Stimulated activated naive CD8-positive, alpha-beta T cell treated with anti-CD3 and anti-CD28 coated beads, Interleukin-15, Interleukin-2, amounts not matched to agents 100 U/mL and 50 U/mL, for 24 hours (primary cell): ENCODE measurements at places on chromosomes 6 and 20.

DNA sequence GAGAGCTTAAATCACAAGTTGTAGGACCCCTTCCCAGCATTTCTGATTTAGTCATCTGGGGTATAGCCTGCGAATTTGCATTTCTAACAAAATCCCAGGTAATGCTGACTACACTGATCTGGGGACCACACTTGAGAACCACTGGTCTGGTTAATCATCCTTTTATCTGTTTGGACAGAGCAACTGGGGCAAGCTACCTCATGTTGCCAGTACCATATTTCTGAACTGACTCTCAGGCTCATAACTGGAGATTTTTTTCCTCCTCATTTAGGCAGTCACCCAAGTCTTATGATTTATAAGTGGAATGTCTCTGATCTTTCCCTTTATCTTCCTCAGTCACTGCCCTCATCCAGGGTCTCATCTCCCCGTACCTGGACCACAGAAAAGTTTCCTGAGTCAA is 12.0 kb upstream of the GTF3C6 start:
- DNase-seq, result no peak

- DNase-seq, result no peak
Observed at GRCh38 chr6:43933148-43933885, 163.3 kb downstream of the VEGFA start.

GRCh38 chr6:112576423-112576822 is 229.3 kb downstream of the RFPL4B start:
- DNase-seq, result no peak

DNA sequence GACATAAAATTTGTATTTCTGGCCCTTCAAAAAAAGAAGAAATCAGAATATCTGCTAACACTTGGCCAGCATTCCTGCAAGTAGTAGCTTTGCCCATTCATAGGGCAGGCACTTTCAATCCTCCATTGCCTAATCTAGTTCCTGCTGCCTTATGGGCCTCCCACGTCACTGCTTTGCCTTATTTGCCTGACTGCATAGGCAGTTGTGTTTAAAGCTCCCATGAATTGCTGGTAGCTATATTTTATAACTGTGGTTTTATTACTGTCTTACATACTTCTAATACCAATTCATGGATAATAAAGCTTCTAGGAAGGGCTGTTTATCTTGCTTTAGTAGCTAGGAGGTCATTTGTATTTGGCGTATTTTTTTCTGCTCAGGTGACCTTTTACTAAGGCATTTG is 7.7 kb upstream of the SLC35A1 start:
- DNase-seq, result no peak

- DNase-seq, result no peak
Observed at GRCh38 chr6:120304223-120304622, 954.7 kb upstream of the MAN1A1 start.

GRCh38 chr6:135909737-135910387 is 58.4 kb downstream of the PDE7B start:
- peak; percentile 56 for DNase-seq

- no peak for DNase-seq
Observed at GRCh38 chr6:150063640-150064039, 5.3 kb downstream of the ULBP3 start.

GRCh38 chr6:46893648-46894047 is 28.1 kb downstream of the ADGRF5 start:
- DNase-seq, result no peak

DNA sequence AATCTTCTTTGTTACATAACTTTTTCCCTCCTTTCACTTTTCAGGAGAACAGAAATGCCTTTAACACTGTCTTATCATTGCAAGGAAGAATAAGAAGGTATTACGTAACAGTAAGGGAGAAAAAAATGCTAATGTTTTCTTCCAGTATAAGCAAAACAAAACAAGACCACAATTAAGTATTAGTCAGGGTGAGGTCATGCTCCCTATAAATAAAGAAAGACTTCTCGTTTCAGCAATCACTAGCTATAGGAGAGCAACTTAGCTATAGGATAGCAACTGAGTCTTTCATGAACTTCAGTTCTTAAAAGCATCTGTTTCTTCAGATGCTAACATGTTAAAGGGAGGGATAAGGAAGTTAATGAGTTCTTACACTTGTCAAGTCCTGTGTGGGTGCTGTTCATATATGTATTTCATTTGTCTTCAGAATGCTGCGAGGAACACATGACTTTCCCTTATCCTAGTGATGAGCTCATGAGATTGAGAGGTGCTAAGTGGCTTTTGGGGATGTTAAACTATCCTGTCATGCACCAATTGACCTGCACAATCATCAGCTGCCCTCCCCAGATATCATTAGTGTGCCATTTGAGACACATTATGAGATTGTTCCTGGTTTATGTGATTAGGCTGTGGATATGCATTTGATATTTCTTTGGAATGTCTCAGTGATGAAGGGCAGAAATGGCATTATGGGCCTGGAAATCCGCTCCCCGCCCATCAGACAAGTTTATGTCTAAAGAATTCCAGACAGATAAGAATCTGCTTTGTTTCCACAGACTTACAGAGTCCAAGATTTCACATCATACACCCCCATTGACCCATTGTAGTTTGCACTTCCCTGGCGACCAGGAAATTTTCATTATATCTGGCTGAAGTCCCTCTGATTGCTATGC is 37.5 kb downstream of the LAMA4 start:
- DNase-seq, result no peak

DNA sequence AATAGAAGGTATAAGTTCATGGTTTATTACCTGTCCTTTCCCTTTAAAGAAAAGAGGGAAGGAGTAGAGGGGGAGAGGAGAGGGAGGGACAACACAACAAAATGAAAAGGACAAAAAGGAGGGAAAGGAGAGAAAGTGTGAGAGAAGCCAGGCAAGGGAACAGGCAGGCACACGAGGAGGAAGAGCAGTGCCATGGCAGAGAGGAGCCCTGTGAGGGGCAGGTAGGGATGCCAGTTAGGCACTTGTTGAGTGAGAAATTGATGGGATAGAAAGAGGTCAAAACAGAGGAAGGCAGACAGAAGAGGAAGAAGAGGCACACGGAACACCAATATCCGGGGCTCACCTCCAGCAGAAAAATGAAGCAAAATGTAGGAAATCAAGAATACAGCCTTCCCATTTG is 42.5 kb downstream of the TNFAIP3 start:
- no peak for DNase-seq

DNA sequence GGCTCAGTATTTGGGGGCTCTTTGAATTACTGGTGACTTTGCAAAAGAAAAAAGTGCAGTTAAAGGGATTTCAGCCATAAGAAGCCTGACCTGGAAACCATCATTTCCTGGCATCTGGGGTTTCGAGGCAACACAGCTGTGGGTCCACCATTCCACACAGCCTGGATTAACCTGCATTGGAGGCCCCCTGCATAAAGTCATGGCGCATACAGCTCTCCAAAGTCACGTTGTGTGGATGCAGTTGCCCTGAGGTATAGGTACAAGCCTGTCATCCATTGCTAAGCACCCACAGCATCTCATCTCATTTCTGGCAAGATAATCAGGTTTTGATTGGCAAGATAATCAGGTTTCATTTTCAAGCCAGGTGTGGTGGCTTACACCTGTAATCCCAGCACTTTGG is 54.5 kb upstream of the TAGAP start:
- no peak for DNase-seq

- DNase-seq, result peak; percentile 81
Observed at GRCh38 chr6:44074439-44074812, 52.8 kb downstream of the MRPL14 start.

DNA sequence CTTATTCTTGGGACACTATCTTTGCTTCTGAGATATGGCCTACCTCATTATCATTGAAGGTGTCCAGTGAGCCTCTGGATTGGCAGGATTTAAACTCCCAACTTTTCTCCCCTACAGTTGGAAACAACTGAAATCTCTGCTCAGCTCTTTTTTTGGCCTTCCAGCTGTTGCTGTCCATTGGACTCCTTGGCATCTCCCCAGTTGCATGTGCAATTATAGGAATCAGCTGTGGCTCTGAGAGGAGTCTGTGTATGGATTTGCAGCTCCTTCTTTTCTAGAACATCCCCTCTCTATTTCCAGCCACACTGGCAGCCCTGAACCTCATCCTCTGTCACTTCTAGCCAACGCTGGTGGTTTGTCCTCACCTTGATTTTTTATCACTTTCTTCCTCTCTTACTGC is 21.2 kb downstream of the RAB22A start:
- DNase-seq, result no peak

DNA sequence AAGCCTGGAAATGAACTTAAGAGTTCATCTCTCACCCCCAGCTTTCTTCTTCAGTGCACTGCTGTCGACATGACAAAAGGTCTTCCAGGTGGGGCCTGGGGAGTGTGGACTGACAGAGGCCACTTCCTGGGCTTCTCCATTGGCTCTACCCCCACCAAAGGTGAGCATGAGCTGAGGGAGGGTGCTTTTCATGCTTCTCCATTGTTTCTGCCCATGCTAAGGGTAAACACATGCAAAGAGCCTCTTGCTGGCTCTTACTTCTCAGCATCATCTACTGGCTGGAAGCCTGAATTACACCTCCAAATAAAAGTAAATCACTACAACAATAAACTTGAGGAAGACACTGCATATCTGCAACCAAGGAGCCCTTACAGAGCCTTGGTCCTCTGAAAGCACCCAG is 227.2 kb downstream of the EPM2A start:
- DNase-seq, result no peak

DNA sequence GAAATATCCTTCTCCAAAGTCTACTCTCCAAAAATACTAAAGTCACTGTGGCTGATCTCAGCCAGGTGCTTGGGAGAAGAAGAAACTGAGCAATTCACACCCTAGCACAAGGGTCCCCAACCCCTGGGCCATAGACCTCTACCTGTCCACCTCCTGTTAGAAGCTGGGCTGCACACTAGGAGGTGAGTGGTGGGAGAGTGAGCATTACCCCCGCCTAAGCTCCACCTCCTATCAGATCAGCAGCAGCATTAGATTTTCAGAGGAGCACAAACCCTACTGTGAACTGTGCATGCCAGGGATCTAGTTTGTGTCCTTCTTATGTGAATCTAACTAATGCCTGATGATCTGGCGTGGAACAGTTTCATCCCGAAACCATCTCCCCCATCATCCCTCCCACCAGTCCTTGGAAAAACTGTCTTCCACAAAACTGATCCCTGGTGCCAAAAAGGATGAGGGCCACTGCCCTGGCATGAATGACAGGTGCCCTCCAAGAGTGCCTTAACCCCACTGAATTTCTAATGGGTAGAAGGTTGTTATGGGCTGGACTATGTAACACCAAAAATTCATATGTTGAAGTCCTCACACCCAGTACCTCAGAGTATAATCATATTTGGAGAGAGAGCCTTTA is 109.2 kb upstream of the CDYL start:
- DNase-seq, result no peak

GRCh38 chr6:119140196-119141140 is 62.0 kb upstream of the FAM184A start:
- DNase-seq, result no peak

DNA sequence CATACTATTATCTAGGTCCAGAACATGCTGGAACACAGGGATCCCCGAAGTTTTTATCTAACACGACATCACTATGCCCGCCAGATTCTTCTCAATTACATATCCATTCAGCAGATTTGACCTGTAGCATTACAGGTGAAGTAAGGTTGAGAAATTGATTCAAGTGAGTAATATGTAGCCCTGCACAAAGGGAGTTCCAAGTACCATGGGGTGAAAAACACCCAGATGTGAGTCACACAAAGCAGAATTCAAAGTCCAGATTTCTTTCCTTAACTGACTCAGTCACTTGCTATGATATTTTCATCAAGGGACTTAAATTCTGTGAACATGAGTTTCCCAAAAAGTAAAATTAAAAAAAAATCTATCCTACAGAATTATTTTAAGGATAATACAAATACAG is 655.4 kb upstream of the PTCHD4 start:
- no peak for DNase-seq

- peak; percentile 75 for DNase-seq
Observed at GRCh38 chr6:1396952-1397868, 7.8 kb downstream of the FOXF2 start.

DNA sequence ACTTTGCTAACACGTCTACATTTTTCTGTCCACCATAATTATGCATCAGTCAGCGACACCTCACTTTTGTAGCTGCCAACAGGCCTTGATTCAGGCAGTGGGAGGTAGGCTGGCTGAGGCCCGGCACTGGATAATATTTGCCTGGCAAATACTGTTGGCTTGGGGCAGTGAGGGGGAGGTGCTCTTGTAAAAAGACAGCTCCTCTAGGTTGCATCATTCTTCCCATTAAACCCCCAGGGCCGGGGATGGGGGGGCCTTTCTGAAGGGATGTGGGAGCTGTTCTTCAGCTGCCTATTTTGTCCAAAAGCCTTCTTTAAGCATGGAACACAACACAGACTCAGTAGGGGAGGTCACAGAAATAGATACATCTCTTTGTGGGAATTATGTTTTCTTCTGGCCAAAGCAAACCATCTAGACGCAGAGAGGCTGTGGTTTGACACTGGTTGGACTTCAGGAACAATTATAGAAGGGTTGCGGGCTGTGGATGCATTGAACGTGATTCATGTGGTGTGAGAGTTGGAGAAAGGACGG is 338.3 kb upstream of the NT5E start:
- no peak for DNase-seq

DNA sequence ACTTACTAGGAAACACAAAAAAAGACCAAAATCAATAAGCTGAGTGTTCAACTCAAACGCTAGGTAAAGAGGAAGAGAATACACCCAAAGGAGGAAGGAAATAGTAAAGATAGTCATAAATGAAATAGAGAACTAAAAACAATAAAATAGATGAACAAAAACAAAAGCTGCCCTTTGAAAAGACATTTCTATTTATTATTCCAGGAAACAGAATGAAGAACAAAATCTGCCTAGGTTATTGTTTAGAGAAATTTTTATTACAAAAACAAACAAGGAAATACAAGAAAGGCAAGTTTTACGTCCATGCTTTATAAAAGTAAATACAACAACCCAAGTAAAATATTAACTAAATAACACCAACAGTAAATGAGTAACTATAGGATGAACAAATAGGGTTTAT is 20.1 kb downstream of the HLA-DMB start:
- no peak for DNase-seq

- no peak for DNase-seq
Observed at GRCh38 chr6:18203786-18204185, 48.6 kb downstream of the KDM1B start.

- no peak for DNase-seq
Observed at GRCh38 chr6:165849534-165850430, 186.7 kb upstream of the PDE10A start.

DNA sequence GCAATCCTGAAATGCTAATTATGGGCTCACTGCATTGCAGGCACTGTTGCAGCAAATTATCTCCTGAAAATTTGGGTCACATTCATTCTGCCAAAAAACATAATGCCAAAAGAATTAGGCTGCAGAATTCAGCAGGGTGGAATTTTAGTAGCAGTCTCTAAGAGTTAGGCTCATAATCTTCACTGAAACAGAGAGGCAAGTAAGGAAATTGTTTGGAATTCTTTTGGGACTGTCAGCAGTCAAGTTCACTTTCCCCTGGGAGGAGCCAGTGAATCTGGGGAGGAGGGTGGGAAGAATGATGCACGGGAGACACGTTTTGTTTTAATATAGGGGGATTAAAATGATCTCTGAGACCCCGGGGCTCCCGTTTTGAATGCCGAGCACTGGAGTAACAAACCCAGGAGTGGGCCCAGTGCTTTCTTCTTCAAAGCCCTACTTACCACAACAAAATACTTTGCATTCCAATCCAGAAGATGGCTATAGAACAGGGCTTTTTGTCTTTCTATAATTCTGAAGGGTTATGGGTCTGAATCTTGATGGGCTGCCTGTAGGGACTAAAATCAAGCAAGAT is 44.7 kb downstream of the SOBP start:
- no peak for DNase-seq
